Peyer's patch (tissue), 4 donors: ENCODE measurements at places on chromosomes 5 and 9. TPM values are rescaled to one million over a fixed set of nuclear protein-coding genes. Genes with fewer than 3 reads are reported as not detected.

- peak; percentile 71 for DNase-seq
These were observed 1057.7 kb upstream of the DMAC1 start for GRCh38 chr9:8857068-8857925.

DNA sequence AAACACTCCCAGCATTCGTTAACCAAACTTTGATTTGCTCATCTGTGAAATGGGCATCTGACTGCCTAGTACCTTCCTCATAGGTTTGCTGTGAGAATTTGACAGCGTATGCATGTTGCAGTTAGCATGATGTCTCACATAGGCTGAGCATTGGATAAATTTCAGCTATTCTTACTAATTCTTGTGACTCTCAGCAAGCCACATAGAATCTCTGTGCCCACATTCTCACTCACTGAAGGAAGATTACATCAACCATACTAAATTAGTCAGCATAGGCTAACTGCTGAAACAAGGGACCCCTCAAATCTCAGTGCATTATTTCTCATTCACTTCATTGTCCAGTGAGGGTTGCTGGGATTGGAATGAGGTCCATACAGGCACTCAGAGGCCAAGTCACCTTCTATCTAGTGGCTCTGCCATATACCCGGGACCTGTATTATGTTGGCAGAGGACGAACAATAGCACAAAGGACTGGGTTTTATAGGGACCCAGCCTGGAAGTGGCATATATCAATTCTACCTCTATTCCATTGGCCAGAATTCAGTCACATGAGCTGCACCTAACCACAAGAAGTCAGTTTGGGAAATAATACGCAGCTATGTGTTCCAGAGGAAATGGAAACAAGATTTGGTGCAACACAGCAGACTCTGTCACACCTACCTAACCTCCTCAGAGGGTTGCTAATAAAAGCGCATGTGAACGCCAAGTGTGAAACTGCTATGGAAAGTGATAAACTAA lies 4.2 kb upstream of the PTGER4 start:
- no peak for DNase-seq

DNA sequence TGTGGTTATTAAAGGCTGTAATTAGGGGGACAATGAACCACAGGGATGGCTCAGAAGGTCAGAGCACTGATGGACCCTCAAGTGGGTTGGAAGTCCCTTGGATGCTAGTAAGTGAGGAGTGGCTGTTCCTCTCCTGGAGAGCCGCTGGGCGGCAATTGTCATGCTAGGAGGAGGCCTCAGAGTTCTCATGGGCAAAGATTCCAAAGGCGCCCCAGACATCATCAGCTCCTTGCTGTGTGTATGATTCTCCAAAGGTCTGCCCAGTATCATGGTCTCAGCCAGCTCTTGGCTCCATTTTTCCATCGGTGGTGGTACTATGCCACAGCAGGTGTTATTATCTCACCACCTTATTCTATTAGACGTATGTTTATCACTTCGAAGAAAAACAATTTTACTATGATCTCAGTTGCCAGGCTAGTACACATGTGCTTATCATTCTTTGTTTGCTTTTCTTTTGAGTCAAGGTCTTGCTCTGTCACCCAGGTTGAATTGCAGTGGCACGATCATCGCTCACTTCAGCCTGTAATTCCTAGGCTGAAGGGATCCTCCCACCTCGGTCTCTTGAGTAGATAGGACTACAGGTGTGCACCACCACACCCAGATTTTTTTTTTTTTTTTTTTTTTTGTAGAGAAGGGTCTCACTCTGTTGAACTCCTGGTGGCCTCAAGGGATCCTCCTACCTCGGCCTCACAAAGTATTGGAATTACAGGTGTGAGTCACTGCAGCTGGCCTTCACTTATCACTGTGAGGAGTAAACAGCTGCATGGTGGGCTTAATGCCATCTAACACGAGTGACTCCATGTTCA lies 46.8 kb downstream of the EXOSC2 start:
- no peak for DNase-seq

DNA sequence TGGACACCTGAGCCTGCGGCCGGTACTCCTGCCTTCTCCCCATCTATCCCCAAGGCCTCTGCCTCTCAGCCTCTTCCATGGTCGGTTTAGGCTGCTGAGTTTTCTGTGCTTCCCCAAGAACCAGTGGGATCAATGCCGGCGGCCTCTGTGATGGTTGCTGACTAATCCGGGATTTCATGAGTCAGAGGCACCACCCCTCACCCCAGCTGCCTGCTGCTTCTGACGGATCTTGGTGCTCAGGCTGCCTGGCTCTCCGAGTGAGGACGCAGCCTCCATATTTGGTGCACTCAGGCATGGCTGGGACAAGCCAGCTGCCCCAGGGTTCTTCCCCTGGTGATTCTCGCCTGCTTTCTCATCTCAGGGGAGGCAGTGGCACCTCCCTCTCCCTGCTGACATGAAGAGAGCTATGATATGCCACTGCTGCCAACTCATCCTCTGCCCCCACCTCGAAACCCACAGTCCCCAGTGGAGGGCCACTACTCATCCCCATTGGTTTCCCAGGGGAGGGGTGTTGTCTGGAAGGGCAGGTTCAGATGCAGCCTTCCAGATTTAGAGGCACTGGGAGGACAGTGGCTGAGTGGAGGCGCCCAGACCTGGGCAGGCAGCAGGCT lies 3.3 kb upstream of the MAN1B1 start:
- DNase-seq: peak; percentile 81

GRCh38 chr9:75200892-75201470 lies 112.7 kb downstream of the OSTF1 start:
- DNase-seq: no peak

DNA sequence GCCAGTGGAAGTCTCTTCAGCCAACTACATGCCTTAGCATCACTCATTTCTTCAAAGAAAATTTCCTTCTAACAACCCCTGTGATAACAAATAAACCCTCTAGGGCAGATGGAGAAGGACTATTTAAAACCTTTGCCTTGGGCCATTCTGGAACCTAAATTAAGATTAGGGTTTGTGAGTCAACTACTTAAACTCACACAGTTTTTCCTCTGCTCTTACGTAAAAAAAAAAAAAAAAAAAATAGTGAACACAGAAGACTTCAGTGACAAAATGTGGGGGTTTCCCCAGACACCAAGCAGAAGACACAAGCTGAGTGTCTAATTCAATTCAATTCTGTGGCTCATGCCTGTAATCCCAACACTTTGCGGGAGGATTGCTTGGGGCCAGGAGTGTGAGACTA lies 65.8 kb upstream of the ERCC6L2 start:
- no peak for DNase-seq

DNA sequence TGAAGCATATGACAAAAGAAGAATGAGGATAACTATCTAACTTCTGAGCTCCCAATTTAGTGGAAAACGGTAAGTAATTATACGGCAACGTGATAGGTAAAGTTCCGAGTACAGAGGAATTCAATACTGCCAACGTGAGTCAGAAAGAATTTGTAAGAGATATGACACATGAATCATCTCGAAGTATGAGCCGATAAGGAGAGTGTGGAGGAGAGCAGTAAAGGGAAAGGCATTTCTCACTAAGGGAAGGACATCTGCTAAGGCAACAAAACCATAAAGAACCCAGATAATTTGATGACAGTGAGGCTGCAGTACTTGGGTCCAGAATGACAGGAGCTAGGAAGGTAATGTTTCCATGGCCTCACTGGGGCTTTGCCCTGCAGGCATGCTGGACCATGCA lies 11.0 kb downstream of the MPDZ start:
- no peak for DNase-seq

DNA sequence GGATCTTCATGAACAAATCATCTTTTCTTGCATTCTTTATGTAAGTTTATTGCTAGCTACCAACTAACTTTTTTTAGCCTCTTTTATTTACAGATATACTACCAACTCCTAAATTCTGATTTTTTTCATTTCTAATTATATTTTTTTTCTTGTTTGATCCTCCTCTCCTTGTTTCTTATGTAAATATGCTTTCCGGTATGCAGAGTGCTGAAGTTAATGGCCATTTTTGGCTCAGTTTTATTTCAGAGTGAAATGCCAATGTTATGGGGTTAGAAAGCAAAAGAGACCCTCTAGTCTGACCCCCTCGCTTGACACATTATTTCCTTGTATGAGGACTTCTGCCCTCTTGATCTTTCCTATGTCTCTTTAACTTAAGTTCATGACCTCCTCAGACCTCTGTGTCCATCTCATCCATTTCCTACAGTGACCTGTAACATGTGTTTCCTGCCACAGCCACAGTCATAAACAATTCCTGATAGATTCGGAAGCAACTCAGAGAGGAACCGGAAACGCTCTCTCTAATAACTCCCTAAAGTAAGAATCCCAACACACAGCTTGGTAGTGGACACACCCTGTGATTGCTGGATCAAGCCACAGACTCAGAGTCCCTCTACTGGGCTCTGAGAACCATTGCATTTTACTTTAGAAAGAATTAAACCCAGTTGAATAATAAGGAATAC lies 42.9 kb upstream of the AFAP1L1 start:
- no peak for DNase-seq

DNA sequence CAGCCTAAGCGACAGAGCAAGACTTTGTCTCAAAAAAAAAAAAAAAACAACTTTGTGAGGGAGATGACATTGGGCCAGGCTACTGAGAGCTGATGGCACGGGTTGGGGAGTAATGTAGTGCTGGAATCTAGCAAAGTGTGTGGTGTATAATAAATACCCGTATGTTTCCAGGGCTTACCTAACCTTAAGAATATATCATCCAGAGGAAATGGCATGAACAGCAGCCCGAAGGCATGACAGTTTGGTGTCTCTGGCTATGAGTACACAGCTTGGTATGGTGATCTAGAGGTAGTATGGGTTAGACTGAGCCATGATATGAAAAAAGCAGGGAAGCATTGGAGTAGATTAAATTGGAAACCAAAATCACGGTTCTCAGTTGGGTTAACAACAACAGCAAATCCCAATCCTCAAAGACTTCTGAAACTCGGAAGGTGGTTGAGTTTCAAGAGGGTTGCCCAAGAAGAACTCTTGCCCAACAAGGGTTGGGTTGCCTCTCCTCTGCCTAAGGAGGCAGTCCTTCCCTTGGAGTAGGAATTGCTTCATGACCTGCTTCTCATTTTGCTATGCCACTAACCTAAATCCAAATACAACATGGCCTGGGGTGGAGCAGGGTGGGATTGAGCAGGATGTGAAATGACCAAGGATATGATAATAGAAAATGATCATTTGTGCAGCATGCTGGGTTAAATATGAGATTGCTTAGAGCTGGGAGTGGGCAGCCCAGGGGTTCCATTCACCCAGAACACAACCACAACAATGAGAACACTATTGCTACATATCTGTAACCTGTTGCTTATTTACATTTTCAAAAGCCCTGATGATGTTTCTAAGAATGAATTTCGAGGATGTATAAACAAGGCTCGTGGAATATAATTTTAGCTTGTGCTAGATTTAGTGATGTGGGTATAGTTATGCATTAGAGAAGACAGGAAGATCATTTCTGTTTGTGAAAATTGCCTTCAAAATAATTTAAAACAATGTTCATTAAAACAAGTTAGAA lies 64.6 kb upstream of the ZFR start:
- no peak for DNase-seq

DNA sequence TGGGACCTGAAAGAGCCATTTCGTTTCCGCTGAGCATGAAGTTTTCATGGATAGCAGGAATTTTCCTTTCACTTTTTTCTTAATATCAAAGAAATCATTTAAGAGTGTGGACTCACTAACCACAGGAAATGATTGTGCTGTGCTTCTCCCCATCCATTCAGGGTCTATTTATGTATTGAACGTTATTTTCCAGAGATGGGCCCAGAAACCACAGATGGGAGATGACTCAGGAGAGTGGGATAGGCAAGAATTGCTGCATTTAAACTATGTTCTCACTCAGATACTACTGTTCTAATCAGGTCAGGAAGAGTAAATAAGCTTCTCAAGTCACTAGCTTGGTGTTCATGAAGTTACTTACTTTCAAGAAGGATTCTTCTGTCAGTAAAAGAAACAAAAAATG lies 763.8 kb downstream of the DTWD2 start:
- no peak for DNase-seq

GRCh38 chr5:122581629-122582028 lies 193.3 kb upstream of the SNX2 start:
- DNase-seq: no peak

DNA sequence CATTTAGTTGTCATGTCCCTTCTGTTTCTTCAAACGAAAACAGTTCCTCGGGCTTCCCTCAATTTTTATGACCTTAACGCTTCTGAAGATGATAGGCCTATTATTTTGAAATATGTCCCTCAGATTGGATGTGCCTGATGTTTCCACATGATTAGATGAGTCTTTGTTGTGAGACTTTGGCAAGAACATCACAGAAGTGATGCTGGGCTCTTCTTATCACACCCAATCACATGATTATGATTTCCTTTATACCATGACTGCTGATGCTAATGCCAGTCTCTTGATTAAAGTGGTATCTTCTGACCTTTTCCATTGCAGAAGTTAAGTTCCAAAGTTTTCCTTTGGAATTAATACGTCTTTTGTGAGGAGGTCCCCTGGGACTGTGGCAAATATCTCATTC lies 175.7 kb downstream of the SAXO1 start:
- no peak for DNase-seq

- DNase-seq: no peak
These were observed 3.3 kb upstream of the PRDM6 start for GRCh38 chr5:123085638-123086286.

ZDHHC11 gene
- total RNA-seq: 20.6 TPM

SLC25A2 gene
- 4.0 TPM for total RNA-seq

PCBD2 gene
- total RNA-seq: 39.6 TPM

PHF24 gene
- not detected for total RNA-seq

SLC45A2 gene
- total RNA-seq: not detected
